ENCODE measurements at places on chromosomes 2 and 18.

- no peak for DNase-seq
Measured at GRCh38 chr18:58447402-58448095, 181.3 kb downstream of the ALPK2 start.

GRCh38 chr2:85861180-85861579 lies 27.6 kb downstream of the ST3GAL5 start:
- no peak for DNase-seq

DNA sequence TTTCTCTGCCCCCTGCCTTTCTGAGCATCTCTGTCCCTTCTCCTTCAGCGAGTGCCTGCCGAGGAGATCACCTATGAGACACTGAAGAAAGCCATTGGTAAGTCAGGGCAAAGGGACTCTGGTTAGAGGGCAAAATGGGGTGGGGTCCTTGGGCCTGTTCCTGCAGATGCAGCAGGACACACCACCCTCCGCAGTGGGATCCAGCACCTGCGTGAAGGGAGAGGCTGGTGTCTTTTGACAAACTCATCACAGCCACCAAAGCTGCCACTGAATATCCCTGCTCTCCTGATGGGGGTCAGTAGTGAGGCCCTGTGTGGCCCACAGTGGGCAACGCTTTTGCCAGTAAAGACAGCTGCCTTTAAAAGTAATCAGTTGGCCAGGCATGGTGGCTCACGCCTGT lies 18.7 kb downstream of the POMC start:
- no peak for DNase-seq

- no peak for DNase-seq
Measured at GRCh38 chr2:86290596-86291327, 46.7 kb downstream of the REEP1 start.

GRCh38 chr18:8097927-8098326 lies 511.3 kb upstream of the RAB12 start:
- DNase-seq: no peak

DNA sequence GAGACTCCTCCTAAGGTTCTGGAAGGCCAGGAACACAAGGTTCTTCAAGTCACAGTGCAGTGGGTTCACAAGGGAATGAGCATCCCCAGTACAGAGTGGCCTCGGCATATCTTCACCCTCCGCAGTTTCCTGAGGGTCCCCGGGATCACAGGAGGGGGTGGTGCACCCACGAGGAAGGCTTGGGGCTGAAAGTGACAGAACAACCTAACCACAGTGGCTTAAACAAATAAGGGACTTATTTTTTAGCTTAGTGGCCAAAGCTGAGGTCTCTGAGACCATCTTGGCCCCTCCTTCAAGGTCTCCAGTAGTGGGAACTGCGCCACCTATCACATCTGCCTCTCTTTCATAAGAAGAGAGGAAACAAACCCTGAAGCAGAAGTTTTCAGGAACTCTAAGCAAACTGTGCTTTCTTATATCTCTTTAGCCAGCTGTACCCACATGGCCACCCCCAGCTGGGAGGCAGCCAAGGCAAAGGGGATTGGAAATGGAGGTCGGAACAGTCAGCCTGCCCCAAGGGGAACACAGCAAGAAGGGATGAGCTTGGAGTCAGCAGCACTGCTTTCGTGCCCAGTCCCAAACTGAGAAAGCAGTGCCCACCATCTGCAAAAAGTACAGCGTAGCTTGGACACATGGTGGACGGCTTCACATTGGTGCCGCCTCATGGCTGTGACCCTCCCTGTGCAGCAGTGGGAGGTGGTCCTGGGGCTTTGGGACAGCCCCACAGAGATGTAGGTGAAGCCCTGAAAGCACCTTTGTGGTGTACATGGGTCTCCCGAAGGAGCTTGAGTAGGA lies 260.0 kb upstream of the ID2 start:
- no peak for DNase-seq

DNA sequence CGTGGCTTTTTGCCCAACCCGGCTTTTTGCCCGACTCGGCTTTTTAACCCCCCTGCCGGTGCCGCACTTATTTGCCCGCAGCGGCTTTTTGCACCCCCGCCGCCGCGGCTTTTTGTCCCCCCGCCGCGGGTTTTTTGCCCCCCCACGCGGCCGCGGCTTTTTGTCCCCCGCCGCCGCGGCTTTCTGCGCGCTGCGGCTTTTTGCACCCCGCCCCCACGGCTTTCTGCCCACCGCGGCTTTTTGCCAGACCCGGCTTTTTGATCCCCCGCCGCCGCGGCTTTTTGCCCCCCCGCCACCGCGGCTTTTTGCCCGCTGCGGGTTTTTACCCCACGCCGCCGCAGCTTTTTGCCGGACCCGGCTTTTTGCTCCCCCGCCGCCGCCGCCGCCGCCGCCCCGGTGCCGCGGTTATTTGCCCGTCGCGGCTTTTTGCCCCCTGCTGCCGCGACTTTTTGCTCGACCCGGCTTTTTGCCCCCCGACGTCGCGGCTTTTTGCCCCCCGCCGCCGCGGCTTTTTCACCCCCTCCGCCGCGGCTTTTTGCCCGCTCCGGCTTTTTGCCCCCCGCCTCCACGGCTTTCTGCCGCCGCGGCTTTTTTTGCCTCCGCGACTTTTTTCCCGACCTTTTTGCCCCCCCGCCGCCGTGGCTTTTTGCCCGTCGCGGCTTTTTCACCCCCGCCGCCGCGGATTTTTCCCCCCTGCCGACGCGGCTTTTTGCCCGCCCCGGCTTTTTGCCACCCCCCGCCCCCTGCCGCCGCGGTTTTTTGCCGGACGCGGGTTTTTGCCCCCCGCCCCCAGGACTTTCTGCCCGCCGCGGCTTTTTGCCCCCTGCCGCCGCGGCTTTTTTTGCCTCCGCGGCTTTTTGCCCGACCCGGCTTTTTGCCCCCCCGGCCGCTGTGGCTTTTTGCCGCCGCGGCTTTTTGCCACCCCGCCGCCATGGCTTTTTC lies 2786.5 kb downstream of the RPIA start:
- DNase-seq: peak; percentile 14

DNA sequence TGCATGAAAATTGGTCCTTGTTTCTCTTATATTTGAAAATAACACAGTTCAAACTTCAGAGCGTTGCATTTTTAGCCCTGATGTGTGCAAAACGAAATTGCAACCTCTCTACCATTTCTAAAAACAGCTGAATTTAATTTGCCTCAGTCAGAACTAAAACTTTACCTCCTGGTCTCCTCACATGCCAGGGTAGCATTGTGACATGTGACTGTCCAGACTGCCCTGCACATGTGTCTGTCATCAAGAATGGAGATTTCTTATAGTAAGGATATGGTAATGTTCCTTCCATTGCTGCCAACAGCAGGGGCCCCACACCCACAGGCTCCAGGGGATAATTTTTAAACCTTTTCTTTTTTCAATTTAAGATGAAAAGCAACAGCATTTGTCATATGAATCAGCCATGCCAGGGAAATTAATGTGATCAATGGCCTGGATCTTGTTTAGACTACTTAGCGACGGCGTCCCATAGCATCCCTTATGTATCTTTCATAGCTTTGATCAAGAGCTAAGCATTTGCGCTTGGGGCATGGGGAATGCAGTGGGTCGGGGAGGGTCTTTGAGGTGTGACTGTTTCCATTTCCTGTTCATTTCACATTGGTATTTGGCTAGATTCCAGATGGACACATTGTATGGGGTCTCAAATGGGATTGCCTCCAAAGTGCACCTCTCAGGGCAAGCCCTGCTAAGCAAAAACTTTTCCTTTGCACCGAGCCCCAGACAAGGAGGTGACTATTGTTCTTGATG lies 92.4 kb upstream of the RASGRP3 start:
- no peak for DNase-seq

GRCh38 chr2:145018502-145018901 lies 498.6 kb upstream of the ZEB2 start:
- DNase-seq: no peak

- DNase-seq: no peak
Measured at GRCh38 chr2:120948662-120949011, 213.0 kb downstream of the GLI2 start.

DNA sequence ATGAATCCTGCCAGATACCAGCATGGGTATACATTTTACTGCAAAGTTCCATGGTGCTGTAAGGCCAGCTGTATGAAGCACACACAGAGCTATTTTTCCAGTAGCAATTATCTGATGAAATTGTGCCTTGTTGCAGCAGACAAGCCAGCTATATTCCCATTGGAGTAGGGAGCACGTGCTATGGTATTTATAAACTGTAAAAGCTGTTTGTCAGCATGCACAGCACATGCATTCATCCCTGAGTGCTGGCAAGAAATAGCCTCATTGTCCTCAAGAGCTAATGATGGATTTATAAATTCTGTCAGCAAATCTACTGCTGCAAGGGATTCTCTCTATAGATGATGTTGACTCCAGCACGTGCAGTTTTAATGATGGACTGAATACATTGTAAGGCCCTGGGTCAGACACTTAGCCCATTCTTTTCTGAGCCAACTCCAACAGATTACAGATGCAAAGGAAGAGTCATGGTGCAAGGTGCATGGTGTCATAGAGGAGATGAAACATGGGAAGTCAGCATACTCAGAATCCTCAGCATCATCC lies 61.7 kb downstream of the KCNS3 start:
- no peak for DNase-seq

- DNase-seq: peak; percentile 53
Measured at GRCh38 chr2:218849721-218850120, 9.9 kb upstream of the WNT6 start.

DNA sequence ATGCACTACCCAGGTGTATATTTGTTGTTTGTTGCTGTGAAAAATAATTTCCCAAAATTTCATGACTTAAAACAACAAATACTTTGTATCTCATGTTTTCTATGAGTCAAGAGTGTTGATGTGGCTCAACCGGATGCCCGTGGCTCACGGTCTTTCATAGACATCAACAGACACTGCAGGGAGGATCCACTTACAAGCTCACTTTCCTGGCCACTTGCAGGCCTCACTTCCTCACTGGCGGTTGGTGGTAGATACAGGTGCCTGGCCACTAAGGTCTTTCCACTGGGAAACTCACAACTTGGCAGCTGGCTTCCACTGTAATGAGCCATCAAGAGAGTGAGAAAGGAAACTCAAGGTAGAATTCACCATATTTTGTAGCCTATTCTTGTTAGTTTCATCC lies 662.9 kb downstream of the IRS1 start:
- DNase-seq: peak; percentile 65

DNA sequence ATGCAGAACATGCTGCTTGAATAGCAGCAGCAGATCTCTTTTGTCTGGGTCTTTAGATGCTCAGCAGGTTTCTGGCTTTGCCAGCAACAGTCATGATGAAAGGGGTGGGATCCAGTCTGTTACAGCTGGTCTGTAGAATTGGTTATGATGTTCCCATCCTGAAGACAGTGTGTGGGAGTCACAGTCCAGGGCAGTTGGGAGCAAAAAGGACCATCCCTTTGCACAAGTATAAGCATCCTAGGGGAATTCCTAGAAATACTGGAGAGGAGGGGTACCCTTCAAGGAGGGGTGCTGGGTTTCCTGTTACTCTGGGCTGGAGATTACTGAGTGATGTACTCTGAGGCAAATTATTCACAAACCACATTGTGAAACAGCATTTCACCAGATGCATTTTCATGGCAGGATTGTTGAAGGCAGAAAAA lies 119.9 kb upstream of the RND3 start:
- DNase-seq: peak; percentile 30

GRCh38 chr2:220370764-220371163 lies 743.3 kb downstream of the SLC4A3 start:
- DNase-seq: no peak

DNA sequence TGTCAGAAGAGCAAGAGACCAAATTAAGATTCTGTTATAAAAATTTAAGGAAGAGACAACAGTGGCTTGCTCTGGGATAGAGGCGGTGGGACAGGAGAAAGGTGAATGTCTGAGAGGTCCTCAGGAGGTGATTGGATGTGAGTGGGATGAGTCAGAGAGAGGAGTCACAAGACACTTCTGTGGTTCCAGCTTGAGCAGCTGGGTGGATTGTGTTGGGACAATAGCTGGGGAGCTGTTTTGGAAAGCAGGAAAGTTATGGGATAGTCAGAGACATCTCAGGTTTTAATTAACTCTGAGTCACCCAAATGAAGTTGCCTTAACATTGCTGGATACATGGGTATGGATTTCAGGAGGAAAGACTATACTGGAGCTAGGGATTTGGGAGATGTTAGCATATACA lies 218.0 kb upstream of the TRIB2 start:
- peak; percentile 64 for DNase-seq

DNA sequence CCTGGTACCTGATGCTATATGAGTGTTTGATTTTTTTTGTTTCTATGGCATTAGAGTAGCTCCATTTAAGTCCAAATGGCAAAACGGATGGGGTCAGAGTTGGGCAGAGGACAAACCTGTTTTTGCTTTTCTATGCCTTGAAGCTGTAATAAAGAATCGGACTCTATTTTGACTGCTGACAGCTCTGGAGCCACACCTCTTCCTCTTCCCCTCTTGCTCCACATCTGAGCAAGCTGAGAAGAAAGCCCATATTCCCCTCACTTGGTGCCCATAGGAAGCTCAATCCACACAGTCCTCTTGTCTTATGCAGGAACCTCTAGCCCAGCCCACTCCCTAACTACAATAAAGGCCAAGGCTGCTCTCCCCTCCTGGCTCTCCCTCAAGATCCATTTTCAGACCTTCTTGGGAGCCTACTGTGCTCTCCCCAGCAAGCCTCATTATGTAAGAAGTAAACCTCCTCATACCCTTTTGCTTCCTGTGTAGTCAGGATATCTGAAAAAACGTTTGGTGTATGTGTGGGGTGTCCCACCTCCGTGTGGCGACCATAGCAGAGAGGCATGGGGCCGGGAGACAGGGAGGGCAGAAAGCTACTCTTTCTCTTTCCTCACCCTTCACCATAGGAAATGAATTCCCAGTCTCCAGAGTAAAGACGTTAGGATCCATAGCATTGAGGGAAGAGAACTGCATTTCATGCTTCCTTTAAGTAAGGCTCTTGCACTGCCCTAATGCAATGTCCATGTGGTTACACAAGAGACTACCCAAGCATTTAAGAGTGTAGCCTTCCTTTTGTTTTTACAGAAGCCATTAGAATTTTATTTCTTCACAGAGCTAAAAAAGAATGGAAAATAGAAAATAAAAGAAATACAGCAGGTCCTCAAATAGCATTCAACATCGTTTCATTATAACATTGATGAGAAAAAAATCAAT lies 41.9 kb upstream of the RAPGEF4 start:
- no peak for DNase-seq

GRCh38 chr2:233118648-233119000 lies 58.5 kb downstream of the INPP5D start:
- DNase-seq: no peak

DNA sequence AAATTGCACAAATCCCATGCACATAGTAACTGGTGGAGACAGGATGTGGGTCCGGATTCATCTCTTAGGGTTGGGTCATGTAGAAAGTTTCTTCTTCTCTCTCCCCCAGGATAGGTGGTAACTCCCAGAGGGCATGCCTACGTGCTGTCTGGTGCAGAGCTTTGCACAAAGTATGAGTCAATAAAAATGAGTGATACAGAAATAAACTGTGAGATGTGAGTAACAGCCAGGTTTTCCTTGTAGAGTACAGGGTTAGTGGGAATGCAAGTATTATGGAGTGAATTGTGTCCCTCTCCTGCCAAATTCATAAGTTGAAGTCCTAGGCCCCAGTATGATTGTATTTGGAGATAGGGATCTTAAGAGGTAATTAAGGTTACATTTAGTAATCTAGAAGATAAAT lies 289.4 kb downstream of the ALK start:
- DNase-seq: peak; percentile 24

Data from kidney tubule cell (primary cell).